ENCODE measurements at places on chromosomes 3 and 15.
A peak's percentile ranks its signal among the peaks of the same experiment; 100 is the strongest.

- DNase-seq = no peak
These were observed 41.9 kb upstream of the CD200R1L start for GRCh38 chr3:112888381-112889085.

GRCh38 chr3:49717959-49718857, 1.3 kb downstream of the AMIGO3 start:
- DNase-seq = no peak

GRCh38 chr15:27899583-27900285, 199.4 kb downstream of the OCA2 start:
- DNase-seq = no peak

DNA sequence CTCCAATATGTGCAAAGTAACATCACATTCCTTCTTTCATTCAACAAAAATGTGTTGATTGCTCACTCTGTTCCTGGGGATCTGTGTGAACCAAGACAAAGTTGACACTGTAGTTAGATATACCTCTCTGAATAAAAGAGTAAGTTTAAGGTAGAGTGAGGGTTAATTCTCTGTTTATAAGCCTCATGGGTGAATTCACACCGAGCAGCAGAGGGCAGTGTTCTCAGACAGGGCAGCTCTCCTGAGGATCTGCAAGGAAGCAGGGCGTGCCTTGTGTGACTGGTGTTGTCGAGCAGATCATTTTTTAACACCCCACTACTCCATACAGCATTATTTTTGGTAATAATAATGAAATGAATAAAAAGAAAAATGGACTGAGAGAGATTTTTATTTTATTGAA, 34.4 kb downstream of the PAQR9 start:
- DNase-seq = peak; percentile 91

DNA sequence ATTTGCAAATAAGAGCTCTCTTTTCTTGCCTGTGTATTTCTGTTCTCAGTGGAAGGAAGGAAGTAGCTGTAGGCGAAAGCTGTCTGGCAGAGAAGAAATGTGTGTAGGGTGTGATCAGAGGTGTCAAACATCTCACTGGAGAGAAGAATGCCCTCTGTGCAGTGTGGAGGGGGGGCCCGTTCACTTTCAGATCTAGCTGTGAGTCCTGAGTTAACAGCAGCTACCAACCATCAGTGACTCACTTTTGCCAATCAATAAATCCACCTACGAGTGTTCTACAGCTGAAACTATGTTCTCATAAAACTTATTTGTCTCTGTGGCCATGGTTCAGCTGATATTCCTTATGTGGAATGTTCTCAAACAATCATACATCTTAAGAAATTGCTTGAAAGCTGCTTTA, 103.7 kb downstream of the FRMD4B start:
- no peak for DNase-seq

GRCh38 chr3:6799264-6799915, 61.5 kb upstream of the GRM7 start:
- peak; percentile 15 for DNase-seq

DNA sequence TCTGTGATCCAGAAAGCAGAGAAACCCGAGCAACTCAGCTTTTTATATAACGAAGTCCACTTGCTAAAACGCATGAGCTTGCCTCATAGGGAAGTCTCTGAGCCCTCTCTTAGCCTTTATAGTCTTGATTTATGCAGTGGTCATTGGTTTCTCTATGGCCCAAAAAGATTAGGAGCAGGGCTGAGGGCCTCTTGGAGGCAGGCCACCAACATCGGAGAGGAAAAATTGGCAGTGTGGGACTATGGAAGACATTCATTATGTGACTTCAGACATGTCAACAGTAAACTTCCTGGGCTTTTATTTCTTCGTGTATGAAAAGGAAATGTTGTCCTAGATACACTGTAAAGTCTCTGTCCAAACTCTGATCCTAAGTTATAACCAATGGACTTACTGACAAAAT, 13.5 kb downstream of the RAB8B start:
- no peak for DNase-seq

- no peak for DNase-seq
These were observed 47.0 kb downstream of the RPLP1 start for GRCh38 chr15:69499521-69500211.

DNA sequence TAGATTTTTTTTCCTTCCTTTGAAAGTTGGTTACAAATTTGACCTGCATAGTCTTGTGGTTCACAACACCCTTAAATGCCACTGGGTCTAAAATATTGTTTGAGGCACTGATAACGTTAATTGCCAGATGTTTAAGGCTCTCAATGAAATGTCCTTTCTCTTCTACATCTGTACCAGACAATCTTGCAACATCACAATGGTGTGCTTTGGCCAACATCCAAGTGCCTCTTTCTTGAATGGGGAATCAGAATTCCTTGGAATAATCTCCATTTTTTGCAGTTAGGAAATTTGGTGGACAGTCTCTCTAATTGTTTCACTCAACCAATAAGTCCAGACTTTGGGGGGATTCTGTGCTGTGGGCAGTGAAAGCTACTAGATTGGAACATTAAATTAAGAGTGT, 26.0 kb upstream of the PEX5L start:
- DNase-seq = no peak

- no peak for DNase-seq
These were observed 410.4 kb downstream of the TUSC7 start for GRCh38 chr3:117120014-117120413.

GRCh38 chr3:131326307-131326706, 55.3 kb upstream of the NUDT16 start:
- no peak for DNase-seq

- no peak for DNase-seq
These were observed 4.4 kb upstream of the RASA2 start for GRCh38 chr3:141482245-141482922.

- no peak for DNase-seq
These were observed 202.2 kb downstream of the OPA1 start for GRCh38 chr3:193795062-193795690.

DNA sequence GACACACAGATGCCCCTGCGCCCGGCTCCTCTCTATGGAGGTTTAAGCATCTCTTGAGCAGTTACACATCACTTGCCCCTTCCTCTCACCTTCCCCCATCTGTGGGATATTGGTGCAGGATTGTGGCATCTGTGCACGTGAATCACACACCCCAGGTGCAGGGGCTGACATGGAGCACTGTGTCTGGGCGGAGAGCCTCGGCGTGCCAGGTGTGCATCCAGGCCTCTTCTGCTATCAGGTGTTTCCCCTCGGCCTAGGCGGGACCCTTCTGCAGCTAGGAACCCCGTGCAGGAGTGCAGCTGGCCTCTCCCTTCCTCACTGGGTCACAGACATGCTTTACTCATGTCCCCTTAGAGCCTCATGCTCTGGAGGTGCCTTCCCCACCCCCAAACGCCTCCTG, 33.4 kb upstream of the MUC13 start:
- DNase-seq = no peak

GRCh38 chr3:60504827-60505457, 746.3 kb downstream of the FHIT start:
- no peak for DNase-seq

GRCh38 chr3:111954228-111954990, 24.4 kb upstream of the ABHD10 start:
- no peak for DNase-seq

DNA sequence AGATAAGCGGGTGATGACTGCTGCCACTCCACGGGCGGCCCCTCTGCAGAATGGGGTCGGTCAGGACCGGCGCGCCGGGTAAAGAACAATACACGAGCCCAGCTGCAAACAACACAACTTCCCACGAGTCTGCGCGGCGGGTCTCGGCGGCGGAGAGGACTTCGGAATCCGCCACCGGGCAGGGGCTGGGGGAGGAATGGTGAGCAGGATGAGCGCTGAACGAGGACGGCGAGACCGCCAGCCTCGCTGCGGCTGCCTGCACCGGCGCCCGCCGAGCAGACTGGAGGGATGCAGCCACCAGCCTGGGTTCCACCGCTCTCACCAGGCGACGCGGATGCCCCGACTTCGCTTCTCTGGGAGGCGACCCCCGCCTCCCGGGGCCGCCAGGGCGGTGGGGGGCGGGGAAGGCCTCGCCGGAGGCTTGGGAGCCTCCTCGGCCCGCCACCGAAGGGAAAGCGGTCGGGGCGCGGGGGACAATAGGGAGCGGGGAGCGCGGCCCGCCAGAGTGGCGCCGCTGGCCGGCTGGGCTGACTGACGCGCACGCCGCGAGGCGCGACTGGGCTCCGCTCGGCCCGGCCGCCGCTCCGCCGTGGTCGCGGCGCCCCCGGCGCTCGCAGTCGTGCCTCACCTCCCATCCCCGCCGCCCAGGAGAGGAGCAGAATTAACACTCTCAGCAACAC, 515 bp downstream of the ADAM10 start:
- DNase-seq = no peak

GRCh38 chr3:166052440-166052839, 215.2 kb upstream of the BCHE start:
- no peak for DNase-seq

- DNase-seq = no peak
These were observed 5.1 kb downstream of the SCAMP2 start for GRCh38 chr15:74868059-74868458.

GRCh38 chr3:16935781-16936180, 51.0 kb downstream of the PLCL2 start:
- no peak for DNase-seq

DNA sequence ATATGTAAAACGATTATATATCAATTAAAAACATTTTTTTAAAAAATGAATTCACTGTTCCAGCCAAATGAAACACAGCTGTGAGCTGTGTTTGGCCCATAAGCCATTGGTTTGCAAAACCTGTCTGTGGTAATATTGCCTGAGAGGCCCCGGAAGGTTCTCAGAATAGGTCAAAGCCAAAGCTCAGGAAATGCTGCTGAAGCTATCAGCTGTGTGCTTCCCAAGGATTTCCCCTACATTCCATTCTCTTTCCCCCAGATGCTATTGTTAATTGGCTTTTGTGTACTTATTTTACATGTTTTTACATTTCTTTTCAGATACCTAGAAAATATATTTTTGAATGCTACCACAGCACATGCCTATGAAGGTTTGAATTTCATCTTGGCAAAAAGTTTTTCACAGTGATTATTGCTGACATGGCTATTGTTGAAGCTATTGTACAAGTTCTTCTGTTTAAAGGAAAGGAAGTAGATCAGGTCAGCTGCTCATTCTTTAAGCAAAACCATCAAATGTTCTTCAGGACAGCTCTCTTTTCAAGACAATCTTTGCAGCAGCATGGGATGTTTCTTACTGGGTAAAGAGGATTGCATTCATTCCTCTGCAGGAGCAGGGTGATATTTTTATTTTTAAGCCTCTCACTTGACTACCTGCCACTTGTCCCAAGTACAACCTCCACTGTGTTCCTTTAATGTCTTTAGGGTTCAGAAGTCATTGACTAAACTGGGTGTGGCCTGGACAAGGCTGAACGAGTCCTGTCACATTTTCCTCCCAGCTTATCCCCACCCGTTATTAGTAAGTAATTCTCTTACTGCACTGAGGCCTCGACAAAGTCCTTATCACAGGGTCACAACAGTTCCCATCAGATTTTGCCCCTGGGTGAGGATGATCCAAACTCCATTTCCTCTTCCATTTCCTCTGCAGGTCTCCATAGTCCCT, 26.3 kb upstream of the BNC1 start:
- no peak for DNase-seq

GRCh38 chr15:80411788-80412288, 7.7 kb downstream of the ARNT2 start:
- DNase-seq = no peak

- no peak for DNase-seq
These were observed 32.1 kb upstream of the RFTN1 start for GRCh38 chr3:16545413-16546185.

DNA sequence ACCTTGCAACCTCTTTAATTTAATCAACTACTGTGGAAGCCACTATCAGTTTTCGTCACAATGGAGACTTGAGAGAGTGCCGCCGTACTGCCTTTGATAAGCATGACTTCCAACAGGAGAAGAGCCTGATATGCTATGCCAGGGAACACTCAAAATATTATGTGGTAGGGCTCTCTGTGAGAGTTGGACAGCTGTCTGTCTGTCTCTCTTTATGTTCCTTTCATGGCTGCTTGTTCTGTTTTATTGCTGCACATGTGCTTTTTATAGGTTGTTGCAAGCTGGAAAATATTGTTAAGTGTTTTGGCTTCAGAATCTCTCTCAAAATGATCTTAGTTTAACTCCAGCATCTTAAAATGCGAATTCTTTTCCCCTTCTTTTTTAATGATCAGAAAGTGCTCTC, 249.4 kb upstream of the RARB start:
- no peak for DNase-seq

DNA sequence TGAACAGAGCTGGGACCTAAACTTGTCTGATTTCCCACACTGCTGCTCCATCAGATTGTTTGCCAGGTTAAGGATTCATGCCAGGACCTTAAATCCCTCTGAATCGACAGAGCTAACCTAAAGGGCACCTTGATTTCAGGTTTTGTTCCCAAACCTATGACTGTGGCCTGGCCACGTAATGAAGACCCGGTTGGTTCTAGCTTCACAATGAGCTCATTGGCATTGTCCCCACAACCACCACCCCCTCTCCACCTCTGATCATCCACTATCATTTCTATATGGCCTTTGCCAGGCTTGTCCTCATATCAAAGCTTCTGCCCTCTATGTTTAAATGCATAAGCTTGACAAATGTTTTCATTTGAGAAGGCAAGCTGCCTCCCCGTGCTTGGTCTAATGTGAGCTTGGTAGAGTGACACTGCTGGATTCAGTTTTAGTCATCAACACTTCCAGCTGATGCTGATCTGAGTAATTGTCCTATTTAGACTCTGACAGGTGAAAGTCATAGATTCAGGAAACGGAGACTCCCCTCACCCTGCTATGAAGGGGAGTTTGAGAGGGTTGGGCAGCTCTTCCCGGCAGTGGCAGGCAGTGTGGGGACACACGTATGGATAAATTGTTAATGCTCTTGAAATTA, 407.1 kb upstream of the CFAP20DC start:
- no peak for DNase-seq

GRCh38 chr3:47678446-47679338, 100.0 kb upstream of the CSPG5 start:
- DNase-seq = no peak

DNA sequence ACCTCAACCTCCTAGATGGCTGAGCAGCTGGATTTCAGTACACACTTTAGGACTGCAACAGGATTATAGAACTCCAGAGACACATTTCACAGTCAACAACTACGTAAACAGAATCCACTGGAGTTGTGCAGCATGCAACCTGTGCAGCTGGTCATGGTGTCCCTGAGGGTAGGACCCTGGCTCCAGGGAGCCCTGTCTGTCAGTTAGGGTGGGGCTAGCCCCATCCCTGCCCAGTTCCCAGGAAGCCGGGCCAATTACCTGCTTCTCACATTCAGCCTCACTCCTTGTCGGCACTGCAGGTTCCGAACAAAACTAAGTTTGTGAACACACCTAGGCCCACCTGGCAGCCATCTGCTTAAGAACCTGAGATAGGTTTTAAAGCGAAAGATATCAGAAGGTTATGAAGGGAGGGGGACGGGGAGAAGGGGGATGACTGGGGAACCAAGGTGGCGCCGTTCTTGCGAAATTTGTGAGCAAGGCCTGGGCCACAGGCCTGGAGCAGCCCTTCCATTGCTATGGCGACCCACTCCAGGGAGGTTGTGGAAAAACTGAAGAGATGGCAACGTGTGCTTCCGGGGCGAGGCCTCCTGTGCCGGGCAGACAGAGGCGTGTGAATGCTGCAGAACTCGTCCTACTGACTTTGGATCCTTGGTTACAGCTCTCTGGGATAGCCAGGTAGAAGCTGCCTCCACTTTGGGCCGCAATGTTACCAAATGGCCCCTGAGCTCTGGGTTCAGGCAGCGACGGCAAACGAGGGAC, 25.3 kb downstream of the ACSBG1 start:
- no peak for DNase-seq

- no peak for DNase-seq
These were observed 20.2 kb upstream of the CORO2B start for GRCh38 chr15:68558318-68559305.

Data from hematopoietic multipotent progenitor cell treated with erythropoietin and hydrocortisone succinate and interleukin-3 and kit ligand, for 17 days (in vitro differentiated cells).